ENCODE measurements at places on chromosomes 6 and 20.

- no peak for DNase-seq
These were observed 15.5 kb downstream of the SDCBP2 start for GRCh38 chr20:1313236-1313964.

DNA sequence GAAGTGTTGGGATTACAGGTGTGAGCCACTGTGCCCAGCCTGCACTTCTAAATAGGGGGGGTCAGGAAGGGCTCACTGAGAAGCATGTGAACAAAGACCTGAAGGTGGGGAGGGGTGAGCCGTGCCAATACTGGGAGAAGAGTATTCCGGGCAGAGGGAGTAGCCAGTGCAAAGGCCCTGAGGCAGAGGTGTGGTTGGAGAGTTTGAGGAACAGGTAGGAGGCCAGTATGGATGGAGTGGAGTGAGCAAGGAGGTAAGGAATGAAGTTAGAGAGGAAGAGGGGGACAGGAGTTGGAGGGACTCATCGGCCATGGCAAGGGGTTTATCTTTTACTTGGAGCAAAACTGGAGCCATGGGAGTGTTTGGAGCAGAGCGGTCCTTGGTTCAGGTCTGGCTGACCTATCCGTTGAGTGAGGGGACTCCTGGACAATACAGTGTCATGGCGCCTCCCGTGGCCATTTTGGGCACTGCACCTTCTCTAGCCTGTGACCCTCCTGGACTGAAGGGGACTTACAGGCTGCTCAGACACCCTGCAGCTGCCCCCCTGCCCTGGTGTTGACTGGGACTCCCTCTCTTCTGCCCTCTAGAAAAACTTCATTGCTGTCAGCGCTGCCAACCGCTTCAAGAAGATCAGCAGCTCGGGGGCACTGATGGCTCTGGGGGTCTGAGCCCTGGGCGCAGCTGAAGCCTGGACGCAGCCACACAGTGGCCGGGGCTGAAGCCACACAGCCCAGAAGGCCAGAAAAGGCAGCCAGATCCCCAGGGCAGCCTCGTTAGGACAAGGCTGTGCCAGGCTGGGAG is 12.1 kb downstream of the FOXS1 start:
- DNase-seq: no peak

DNA sequence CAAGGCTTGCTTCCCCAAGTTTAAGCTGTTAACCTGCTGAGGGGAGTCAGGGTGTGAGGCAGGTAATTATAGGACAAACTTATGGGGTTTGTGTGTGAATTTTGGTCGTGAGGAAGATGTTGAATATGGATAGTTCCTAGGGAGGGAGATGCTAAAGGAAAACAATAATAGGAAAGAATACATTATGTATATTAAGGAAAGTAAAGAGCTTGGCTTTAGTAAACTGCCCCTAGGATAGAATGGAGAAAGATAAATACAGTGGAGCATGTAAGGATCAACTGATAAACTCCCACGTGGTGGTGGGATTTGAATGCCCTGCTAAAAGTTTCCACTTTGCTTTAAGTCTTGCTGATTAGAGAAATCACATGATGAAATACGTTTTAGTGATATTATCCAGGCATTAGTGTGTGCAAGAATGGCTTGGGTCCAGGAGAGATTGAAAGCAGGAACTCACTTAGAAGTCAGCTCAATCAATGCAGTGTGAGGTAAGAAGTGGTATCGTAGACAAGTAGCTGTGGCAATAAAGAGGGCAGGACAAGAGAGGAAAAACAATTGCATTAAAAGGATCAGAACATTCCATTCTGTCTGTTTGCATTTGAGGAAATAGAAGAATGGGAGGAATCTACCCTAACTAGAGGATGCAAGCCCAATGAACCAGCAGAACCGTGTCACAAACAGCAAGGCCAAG is 52.5 kb downstream of the RPS12 start:
- no peak for DNase-seq

GRCh38 chr6:33116841-33117711 is 41.3 kb downstream of the HLA-DPB1 start:
- DNase-seq: no peak

DNA sequence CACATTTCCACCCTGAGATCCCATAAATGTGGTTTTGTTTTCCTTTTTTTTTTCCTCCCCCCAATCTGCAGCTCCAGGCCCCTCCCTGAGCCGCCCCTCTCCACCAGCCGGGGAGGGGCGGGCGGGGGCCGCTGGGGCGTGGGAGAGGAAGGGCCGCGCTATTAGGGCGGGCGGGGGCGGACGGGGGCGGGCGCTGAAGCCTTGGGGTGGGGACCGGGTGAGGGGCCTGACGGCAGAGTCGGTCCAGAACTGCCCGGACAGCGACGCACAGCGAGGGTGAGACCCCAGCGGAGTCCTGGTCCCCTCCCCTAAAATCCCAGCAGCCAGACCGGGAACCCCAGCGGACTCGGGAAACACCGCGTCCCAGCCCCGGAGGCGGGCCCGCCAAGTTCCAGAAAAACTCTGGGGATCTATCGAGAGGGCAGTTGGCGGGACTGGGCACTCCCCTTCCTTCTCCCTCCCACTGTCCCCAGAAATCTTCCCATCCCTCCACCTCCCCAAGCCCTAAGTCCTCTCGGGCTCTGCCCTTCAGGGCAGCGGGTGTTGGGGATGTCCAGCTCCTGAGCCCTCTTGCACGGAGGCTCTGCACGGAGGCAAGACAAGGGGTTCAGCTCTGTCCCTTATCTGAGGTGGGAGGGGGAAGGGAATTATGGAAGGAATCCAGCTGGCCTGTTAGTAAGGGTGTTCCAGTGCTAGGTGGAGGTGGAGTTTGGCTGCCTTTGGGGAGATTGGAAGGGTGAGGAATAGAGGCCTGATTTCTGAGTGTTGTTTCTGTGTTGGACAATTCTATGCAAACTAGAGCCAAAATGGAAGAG is at the start of gene PRICKLE4:
Gene PRICKLE4 (plus strand): TSS at position 232 of the 815 bp plus-strand sequence. CDS start 2,692 bp downstream, outside the sequence.
- no peak for DNase-seq
